ENCODE measurements at places on chromosomes 13 and 19.
A peak's percentile ranks its signal among the peaks of the same experiment; 100 is the strongest.

- no peak for DNase-seq
Observed at GRCh38 chr13:38386421-38386820, 36.8 kb downstream of the UFM1 start.

DNA sequence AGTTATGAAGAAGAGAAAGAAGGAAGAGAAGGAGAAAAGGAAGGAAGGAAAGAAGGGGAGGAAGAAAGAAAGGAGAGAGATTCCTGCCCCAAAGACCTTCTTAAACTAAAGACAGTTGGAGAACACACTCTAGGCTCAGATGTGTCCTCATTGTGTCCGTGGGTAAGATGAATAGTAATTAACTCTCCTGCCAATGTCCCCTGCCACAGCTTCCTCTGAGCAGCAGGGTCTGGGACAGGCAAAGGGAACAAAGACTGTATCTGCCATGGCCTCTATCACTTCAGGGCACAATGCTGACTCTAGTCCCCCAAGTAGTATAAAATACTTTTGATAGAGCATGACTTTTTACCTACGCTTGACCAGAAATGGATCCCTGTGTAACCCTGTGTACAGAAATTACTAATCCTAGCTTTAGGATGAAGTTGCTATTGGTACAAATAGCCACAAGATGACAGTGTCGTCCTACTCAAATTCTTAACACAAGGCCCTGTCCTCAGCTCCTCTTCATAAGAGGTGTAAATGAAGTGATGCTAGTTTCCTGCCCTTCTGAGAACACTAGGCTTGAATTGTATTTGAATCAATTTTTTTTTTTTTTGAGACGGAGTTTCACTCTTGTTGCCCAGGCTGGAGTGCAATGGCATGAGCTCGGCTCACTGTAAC lies 186.2 kb upstream of the GPR12 start:
- DNase-seq = no peak

DNA sequence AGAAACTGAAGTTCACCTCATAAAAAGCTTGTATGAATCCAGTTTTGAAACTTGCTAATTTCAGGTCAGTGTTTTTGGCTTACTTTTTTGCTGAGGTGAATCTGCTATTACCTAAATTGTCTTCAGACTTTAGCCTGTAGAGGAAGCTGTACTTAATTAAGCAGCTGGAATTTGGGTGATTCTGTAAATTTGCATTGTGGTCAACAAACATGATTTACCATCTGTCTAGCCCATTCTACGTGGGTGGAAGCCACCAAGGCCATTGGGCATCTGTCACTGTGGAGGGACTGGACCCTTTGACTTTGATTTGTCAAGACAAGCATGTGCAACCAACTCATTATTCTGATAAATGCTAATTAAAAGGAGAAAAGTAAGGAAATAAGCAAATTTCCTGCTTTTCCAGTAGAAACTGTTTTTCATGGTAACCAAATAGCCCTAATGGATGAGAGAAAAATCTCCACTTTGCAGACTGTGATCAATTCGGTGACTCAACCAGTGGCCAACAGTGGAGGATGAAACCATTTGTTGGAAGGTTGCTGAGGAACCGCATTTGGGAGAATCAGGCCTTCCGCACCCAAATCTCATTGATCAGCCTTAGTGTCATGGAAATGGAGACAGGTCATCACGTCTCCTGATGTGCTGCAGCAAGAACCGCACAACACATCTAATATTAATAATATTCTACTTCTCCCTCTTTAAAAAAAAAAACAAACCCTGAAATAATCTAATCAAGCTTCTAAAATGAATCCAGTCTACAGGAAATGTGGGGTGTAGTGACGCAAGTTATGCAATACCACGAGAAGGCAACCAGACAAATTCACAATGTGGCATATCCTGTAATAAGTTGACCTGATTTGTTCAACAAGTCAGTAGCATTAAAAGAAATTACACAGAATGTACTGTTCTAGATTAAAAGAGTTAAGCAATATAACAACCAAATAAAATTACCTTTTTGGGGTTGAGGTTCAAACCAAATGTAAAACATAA lies 54.3 kb downstream of the GARRE1 start:
- no peak for DNase-seq

GRCh38 chr13:93953841-93954240 lies 525.6 kb downstream of the DCT start:
- DNase-seq = no peak

- no peak for DNase-seq
Observed at GRCh38 chr13:47067306-47067705, 170.5 kb upstream of the HTR2A start.

GRCh38 chr13:41554626-41555386 lies 97.5 kb downstream of the RGCC start:
- DNase-seq = no peak

- no peak for DNase-seq
Observed at GRCh38 chr13:46097015-46097414, 7.8 kb downstream of the CPB2 start.

GRCh38 chr19:5952193-5953029 lies 25.5 kb downstream of the RANBP3 start:
- no peak for DNase-seq

GRCh38 chr13:99044764-99045163 lies 66.9 kb upstream of the DOCK9 start:
- no peak for DNase-seq

- DNase-seq = peak; percentile 24
Observed at GRCh38 chr13:50365408-50366391, 350.5 kb downstream of the KCNRG start.

GRCh38 chr13:33232883-33233282 lies 52.7 kb downstream of the STARD13 start:
- DNase-seq = no peak

DNA sequence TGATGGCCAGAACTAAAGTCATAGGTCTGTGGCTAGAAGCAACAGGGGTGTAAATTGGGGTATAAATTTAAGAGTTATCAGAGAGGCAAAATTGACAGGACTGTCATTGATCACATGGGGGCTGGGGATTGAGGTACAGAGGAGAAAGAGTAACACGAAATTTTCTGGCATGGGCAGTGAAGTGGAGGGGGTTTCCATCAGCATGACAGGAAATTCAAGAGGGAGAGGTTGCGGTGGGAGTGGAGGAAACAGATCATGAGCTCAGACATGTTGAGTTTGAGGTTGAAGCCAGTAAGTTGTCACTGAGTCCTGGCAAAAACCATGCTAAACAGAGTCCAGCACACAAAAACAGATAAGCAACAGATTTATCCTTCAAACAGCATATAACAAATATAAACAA lies 192.1 kb upstream of the TSC22D1 start:
- no peak for DNase-seq

GRCh38 chr13:43411741-43412140 lies 375.0 kb downstream of the ENOX1 start:
- no peak for DNase-seq

GRCh38 chr19:34327851-34328250 lies 37.1 kb upstream of the GPI start:
- DNase-seq = no peak

DNA sequence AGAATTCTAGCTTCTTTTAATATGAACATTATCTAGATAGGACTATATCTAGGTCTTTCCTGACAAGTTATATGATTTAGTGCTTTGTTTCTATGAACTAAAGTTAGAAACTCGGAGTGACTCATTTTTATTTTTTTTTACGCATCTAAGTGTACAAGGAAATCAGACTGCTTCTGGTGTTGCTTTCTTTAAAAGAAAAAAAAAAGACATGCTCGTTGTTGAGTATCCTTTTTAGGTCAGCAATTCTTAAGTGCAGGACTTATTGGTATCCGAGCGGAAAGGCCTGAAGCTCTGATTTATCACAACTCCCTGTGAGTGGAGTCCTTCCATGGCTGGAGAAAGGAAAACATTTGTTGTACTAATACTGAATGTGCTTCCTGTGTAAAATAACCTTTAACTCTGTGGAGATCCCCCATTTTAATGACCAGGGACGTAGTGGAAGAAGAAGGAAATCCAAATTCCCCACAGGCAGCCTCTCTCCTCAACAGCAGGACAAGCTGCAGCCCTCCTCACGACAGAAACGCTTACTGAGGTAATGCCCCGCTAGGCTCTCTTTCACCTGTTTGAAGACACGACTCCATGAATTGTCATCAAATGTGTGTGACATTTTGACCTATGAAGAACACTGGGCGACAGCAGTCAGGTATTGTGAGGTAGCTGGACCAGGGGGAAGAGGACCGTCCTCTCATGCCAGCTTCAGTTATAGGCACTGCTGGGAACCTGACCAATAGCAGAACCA lies 17.9 kb upstream of the POMP start:
- DNase-seq = no peak

- DNase-seq = no peak
Observed at GRCh38 chr13:42076309-42076713, 27.9 kb downstream of the DGKH start.

DNA sequence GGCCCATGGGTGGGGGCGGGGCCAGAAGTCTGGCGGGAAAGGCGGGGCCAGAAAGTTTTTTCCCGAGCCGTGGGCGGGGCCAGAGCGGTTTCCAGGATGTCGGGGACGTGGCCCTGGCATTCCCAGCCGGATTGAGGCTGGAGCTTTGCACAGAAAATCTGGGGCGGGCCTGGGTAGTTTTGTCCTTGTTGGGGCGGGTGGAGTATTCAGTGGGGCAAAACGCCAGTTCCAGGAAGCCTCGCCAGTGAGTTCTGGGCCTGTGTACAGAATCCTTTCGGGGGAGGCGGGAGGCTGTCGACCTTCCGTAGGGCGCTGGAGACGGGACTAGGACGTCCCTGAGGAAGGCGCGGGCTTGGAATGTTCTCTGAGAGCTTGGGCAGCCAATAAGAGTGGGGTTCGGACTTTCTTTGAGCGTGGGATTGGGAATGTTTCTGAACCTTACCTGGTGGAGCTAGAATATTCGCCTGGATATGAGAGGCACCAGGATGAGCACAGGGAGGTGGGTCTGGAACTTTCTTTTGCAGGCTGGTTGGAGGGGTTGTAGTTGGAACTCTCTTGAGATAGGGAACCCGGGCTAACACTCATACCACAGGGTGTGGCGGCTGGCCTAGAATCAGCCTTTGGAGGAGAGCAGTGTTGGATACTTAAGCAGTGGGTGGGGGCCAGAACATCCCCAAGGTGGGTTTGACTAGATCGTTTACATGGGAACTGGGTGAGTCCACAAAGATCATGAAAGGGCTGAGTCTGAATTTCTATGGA lies 1.3 kb downstream of the CCDC9 start:
- DNase-seq = no peak

- no peak for DNase-seq
Observed at GRCh38 chr13:20689291-20689690, 14.2 kb upstream of the IL17D start.

DNA sequence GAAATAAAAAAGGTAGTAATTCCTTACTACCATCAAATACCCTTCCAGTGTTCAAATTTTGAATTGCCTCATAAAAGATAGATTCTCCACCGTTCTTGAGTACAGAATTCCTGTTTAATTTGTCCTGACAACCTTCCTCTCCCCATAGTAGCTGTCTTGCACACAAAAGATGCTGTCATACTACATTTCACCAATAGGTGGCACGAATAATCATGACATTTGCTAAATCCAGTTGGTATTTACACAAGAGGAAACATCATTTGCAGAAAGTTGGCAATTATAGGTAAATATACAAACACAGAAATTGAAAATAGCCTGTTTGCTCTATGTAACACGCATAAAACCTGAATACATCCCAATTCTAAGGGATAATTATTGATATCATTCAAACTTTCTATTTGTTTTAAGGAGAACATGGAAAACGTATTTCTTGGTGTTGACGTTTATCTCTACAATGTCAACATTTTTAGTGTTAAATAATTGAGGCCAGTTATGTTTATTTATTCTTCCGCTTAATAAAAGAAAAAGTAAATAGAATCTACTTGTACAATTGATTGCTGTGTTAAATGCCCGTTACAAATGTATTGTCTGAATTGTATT lies 58.3 kb upstream of the CLDN10 start:
- DNase-seq = no peak

DNA sequence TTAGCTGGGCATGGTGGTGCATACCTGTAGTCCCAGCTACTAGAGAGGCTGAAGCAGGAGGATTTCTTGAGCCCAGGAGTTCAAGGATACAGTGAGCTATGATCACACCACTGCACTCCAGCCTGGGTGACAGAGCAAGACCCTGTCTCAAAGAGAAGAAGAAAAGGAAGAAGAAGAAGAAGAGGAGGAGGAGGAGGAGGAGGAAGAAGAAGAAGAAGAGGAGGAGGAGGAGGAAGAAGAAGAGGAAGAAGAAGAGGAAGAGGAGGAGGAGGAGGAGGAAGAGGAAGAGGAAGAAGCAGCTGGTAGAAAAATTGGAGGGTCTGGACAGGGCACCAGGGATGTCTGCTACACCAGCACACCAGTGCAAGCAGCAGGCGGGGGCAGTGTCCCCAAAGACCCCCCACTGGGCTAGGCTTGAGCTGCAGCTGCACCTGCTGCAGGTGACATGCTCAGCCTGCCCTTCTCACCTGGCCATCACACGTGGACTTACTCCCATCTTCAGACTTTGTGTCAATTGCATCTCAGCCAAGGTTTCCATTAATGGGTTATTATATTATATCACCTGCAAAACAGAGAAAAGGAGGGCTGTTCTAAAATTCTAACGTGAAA lies 180.9 kb upstream of the ZNF507 start:
- DNase-seq = no peak

GRCh38 chr19:51055866-51056265 lies 9.0 kb downstream of the KLK13 start:
- DNase-seq = no peak

GRCh38 chr13:91313103-91313502 lies 34.4 kb upstream of the MIR17HG start:
- no peak for DNase-seq

GRCh38 chr13:98521461-98522247 lies 55.3 kb downstream of the STK24 start:
- no peak for DNase-seq

DNA sequence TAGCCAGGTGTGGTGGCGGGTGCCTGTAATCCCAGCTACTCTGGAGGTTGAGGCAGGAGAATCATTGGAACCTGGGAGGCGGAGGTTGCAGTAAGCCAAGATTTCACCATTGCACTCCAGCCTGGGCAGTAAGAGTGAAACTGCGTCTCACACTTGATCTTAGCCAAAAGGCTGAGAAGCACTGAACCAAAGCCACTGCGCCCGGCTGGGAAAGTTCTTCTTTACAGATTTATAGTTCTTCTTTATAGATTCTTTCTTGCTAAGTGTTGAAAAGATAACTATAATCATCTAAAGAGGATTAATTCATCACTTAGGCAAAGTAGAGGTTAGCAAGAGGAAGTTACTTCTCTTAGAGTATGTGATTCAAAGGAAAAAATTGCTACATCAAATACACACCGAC lies 11.1 kb downstream of the ZNF417 start:
- no peak for DNase-seq

- no peak for DNase-seq
Observed at GRCh38 chr13:90763476-90764150, 583.9 kb upstream of the MIR17HG start.

GRCh38 chr13:22880741-22881720 lies 299.7 kb upstream of the SGCG start:
- DNase-seq = no peak

DNA sequence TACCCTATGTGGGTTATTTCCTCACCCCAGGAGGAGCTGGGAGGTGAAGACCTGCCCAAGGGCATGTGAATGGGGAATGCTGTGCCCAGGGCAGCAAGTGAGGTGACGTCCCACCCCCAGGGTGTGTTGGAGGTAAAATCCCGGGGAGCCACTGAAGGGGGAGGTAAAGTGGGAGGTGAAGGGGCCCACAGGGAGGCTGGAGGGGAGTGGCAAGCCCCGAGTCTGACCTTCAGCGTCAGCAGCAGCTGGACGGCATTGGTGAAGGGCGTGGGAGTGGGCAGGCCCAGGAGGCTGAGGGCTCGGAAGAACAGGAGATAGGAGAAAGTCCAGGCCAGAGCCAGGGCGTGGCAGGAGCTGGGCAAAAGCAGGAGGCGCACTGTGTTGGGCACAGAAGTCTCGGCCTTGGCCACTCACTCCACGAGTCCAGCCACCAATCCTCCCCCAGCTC lies 2.4 kb downstream of the MBOAT7 start:
- DNase-seq = no peak

GRCh38 chr19:19775891-19776205 lies 42.9 kb upstream of the ZNF14 start:
- DNase-seq = no peak

All from activated T-helper 1 cell treated with anti-CD3 and anti-CD28 coated beads, Interleukin-2, amount 50 U/mL, for 16 hours (primary cell).